ENCODE measurements at places on chromosomes 12 and 14.
A peak's percentile ranks its signal among the peaks of the same experiment; 100 is the strongest.

DNA sequence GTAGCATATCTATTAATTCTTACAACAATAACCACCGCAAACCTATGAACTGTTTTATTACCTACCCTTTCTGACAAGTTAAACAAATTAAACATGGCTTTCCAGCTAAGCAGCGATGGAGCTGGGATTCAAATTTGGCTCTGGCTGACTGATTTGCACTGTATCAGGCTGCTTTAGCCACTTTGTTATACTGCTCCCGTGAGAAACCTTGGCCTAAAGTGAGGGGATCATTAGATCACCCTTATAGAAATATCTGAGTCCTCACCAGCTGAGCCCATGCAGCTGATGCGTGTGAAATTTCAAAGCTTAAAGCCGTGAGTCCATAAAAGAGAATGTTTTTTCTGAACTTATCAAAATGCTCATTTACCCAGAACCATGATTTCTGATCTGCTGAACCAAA lies 8.1 kb upstream of the GPHB5 start:
- no peak for DNase-seq

GRCh38 chr14:41144370-41144769 lies 462.3 kb upstream of the LRFN5 start:
- DNase-seq, result no peak

- no peak for DNase-seq
These were observed 292.9 kb downstream of the BMP4 start for GRCh38 chr14:53663709-53664108.

DNA sequence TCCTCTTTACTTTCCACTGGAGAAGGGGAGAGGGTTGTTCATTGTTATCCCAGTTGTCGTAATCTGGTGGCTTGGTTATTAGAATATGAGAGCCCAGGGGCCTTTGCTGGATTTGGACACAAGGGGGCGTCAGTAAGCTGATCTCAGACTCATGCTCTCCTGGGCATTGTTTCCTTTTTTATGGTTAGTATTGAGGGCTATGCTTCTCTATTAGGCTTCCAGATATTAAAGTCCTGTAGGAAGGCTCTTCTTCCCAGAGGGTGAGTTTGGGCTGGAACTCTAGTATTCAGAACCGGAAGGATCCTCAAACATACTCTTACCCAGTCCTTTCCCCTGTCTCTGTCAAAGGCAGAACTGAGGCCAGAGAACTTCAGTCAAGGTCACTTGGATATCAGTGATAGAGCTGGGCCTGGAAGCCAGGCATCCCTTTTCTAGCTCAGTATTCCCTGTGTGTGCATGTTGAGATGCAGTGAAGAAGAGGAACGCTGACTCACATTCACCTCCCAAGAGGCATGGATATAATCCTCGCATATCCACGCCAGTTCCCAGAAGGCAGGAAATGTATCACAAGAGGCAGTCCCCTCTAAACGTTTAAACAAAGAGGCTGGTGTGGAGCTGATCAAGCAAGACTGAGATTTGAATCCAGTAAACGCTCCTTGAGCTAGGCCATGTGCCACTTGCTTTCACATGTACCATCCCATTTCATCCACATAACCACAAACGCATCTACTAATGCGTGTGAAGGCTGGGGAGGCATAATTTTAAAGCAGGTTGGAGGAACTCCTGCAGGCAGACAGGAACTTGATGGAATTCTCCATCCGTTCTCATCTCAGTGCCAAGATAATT lies 41.6 kb downstream of the UBE3B start:
- peak; percentile 73 for DNase-seq

DNA sequence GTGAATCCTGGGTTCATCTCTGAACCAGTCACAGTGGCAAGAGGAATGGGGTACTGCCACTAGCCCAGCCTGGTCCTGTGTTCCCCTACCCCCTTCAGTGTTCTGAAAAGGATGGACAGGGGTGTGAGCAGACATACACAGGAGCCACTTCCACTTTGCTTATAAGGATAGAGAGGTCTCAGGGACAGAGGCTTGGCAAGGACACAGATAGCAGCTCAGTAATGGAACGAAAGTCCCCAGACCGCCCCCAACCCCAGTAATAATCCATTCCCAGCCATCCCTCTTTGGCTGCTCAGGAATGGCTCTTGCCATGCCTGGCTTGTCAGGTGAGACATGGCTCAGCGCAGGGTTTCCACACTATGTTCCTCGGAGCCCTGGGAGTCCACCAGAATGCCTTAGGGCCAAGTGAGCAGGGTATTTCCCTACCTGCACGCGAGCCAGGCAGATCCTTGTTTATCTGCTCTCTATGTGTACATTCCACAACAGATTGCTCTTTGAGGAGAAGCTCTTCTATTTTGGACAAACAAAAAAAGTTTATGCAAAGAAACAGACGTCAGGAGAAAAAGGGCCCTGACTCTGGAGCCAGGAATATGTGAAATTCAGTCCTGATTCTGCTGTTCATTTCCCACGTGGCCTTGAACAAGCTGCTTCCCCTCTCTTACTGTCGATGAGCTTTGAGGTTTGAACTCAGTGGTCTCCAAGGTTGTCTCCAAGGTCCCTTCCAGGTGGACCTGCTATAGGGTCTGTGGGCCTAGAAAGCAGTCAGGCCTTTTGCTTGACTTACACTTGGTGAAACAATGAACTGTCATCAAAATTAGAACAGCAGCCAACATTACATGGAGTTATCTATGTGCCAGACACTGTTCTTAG lies 10.0 kb downstream of the UBE3B start:
- no peak for DNase-seq

DNA sequence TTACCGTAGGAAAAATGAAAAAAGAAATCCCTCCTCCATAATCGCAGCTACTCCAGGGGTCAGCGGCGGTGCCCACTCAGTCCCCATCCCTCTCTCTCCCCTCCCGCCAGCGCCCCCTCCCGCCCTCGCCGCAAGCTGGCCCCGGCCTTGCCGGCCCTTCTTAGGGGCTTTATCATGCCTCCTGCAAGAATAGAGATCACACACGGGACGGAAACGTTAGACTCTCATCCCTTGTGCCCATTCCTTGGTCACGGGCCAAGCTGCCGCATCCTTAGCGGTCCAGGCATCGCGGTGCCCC lies 692 bp upstream of the COX14 start:
- DNase-seq, result no peak

- no peak for DNase-seq
These were observed 4.4 kb downstream of the CACNA1C start for GRCh38 chr12:2057041-2057794.

Data from foreskin melanocyte (primary cell).